Fibroblast of skin of left quadriceps (primary cell): ENCODE measurements at places on chromosomes 2 and 18.

DNA sequence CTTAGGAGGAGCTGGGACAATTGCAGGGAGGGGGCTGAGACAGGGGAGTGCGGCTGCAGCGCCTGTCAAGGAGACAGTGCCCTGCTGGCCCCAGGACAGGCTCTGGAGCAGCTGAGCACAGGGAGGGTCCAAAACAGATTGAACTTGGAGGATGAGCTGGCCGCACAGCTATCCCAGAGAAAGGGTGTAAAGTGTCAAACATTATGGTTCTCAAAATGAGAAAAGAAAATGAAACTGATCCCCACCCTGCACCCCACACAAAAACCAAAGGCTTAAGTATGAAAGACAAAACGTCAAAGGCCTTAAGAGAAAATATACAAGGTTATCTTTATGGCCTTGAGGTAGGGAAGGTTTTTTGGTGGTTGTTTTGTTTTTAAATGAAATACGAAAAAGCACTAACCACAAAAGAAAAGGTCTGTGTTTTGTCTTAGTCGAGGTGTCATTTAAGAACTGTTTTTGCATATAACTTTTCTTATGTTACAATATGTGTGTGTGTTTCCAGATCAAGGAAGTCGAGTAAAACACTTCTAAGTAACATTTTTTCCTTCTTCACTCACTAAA lies 111.8 kb downstream of the HDAC4 start:
- DNase-seq: no peak

GRCh38 chr2:159050426-159050825 lies 82.0 kb downstream of the TANC1 start:
- no peak for DNase-seq

DNA sequence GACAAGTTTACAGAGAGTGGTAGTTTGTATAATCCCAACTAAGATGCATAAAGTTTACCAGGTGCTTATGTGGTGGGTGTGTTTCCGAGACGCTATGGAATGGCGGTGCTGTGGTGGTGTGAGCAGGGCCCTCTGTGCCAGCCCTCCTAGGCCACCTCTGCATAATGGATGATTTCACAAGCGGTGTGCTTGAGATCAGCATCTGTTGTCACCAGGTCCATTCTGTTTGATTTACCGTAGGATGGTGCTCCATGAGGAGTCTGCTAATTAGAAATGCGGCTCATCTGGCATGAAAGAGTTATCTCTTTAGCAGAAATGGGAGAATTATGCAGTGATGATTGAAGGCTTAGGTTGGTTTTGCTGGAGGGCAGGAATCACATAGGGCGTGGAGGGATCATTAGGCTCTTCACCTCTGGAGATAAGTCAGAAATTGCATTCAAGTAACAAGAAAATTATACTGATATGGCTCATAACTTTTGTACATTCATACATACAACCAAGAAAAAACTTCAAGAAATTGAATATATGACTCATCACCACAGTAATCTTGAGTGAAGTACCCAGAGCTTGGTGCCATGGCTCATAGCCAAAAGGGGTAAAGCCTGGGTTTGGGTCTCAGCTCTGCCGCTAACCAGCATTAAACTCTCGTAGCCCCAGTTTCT lies 41.4 kb downstream of the CRIM1 start:
- no peak for DNase-seq

- DNase-seq: no peak
Measured at GRCh38 chr2:45822272-45822630, 170.8 kb downstream of the PRKCE start.

DNA sequence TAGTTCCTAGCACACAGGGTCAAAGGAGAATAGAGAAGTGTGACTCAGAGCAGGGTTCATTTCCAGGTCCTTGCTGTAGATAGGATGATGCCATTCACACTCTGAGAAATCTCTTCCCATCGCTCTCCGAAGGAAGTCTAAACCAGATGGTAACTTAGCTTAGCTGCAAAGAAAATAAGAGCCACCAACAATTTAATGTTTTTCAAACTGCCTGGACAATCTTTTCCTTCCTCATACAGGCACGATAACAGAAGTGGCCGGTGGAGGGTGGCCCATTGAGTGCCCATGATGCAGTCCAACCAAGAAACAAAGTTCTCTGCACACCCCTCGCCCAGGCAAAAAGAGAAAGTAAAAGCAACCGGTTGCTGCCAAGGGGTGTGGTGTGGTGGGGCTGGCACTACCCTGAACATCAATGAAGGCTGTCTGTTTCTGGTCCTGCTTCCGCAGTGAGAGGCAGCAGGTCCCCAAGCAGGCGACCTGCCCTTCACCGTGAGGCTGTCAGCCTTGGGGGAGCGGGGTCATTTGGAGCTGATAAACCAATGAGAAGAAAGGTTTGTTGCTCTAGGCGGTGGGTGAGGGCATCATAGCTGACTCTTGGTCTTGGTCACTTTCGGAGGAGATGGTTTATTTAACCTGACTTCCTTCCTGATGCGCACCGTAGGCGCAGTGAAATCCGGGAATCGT lies 105.6 kb upstream of the CD302 start:
- DNase-seq: no peak

DNA sequence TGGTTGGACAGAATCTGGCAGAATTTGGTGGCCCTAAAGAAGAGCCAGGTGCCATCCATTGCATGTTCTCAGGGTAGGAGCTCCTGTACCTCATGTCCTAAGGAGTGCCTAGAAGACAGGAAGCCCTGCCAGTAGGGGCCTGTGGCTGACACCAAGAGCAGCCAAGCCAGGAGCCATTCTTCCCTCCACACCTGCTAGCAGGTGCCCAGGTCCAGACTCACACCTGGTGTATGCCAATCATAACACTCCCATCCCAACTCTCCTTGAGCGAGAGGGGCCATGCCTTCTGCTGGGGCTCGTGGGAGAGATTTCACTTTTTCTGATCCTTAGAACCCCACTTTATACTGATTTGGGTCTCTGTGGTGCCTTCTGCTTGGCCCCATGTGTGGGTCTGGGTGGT lies 26.5 kb upstream of the TMEM37 start:
- DNase-seq: no peak

- no peak for DNase-seq
Measured at GRCh38 chr2:232875256-232876121, 5.4 kb downstream of the SNORC start.

- DNase-seq: no peak
Measured at GRCh38 chr2:237870754-237871651, 11.6 kb downstream of the RAMP1 start.

GRCh38 chr2:235672720-235673119 lies 178.9 kb downstream of the AGAP1 start:
- no peak for DNase-seq

- DNase-seq: no peak
Measured at GRCh38 chr18:74804677-74805076, 207.0 kb downstream of the ZNF407 start.

- no peak for DNase-seq
Measured at GRCh38 chr2:216370961-216371712, 1.1 kb downstream of the MARCHF4 start.

- no peak for DNase-seq
Measured at GRCh38 chr2:226337941-226338600, 461.5 kb downstream of the IRS1 start.

DNA sequence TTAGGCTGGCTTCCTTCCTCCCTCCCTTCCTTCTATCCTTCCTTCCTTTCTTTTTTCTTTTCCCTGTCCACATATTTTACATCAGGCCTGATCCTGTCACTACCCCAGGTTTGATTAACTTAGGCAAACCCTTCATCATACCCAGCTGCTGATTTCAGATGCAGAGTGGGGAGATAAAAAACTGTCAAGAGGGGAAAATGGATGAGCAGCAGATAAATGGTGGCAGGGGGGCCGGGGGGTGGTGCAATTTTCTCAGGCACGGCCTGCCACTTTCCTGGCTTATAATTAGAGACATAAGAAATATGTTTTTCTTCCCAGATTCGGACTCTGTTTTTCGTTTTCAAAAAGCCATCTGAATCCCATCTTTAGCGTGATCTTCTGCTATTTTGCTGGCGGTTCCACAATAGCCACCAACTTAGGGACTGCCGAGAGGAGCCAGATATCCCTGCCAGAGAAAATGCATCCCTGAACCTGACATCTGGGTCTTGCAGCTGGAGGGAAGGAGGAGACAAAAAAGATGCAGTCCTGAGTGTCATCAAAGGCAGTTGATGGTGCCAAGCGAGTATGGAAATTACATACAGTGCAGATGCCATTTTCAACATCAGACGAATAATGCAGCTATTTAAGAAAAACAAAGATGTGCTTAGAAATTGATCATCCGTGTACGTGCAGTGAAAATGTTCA lies 49.9 kb downstream of the CXCR4 start:
- DNase-seq: no peak

DNA sequence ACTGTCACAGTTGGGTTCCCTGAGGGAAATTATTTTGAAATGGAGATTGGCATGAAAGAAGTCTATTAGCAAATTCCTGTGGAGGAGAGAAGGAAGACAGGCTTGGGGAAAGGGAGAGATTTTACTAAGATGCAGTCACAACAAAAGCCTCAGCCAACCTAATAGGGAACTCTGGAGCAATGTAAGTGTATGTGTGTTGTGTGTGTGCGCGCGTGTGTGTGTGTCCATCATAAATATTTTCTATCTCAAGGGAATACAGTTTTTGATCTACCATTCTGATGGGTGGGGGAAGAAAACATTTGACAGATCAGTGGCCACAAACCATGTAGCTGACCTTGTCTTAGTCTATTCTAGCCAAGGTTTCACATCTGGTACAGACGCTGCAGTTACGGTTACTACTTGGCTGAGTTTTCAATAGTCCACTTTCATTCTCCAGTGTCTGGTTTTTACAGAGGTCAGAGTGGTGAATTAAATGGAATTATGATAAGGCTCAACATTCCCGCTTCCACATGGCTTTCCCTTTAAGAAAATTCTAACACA lies 72.6 kb downstream of the MREG start:
- no peak for DNase-seq

DNA sequence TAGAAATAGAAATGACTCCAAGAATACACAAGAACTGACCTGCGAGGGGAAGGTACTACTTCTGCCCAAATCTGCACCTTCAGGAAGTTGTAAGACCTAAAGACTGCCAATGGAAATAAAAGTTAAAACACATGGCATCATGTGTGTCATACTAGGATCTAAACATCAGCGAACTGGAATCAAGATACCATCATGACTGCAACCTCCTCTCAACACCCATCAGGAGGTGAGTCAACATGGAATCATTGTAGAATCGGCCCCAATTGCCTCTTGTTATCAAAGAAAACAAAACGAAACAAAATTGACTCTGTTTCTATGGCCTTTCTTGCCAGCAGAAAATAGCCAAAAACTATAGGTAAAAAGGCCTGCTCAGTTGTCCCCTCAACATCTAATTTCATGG lies 15.1 kb downstream of the RDH14 start:
- DNase-seq: no peak

GRCh38 chr2:121120411-121120810 lies 164.6 kb downstream of the TFCP2L1 start:
- no peak for DNase-seq

DNA sequence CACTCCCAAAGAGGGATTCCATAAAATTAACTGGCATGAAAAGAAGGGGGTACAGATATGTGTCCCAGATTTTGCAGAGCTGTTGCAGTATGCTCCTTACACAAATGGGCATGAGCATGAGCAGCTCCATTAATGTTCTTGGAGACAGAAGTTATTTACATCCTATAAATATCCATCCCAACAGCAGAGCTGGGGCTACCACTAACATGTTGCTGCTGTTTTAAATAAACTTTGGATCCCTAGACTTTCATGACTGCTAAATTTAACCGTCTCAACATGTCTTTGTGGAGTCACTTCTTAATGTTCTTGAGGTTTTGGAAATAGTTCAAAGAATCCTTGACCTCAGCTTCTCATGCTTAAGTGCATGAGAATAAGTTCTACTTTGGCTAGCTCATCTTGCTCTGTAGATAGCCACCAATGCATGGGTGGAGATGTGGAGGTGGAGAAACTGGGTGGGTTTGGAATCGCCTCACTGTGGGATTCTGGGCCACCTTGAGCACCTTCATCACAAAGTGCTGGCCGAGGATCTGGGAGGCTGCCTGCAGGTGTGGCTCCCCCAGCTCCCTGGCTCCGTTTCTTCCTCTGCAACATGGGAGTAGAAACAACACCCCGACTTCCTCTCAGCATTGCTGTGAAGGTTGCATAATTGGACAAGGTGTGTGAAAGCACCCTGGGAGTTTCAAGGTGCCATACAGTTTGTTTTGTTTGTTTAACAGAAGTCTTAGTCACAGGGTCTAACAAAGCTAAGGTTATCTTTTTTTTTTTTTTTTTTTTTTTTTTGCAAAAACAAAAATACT lies 307.2 kb downstream of the MYCN start:
- DNase-seq: no peak

GRCh38 chr2:236726701-236727450 lies 157.3 kb downstream of the ACKR3 start:
- no peak for DNase-seq

- DNase-seq: no peak
Measured at GRCh38 chr18:61308004-61308403, 25.2 kb upstream of the CDH20 start.
